ENCODE measurements at places on chromosomes 2 and 18. TPM values are rescaled to one million over a fixed set of nuclear protein-coding genes. Genes with fewer than 3 reads are reported as not detected.
A peak's percentile ranks its signal among the peaks of the same experiment; 100 is the strongest.

The VPS54 gene
- total RNA-seq = 55.2 TPM

The KCNE4 gene
- 38.4 TPM for total RNA-seq

The SCYGR4 gene
- not detected for total RNA-seq

The CFC1 gene
- not detected for total RNA-seq

The IGFBP2 gene
- total RNA-seq = 78.2 TPM

The GNLY gene
- total RNA-seq = 5.9 TPM

The HNMT gene
- 66.2 TPM for total RNA-seq

The PARD6G gene
- 15.9 TPM for total RNA-seq

The HOXD12 gene
- total RNA-seq = not detected

DNA sequence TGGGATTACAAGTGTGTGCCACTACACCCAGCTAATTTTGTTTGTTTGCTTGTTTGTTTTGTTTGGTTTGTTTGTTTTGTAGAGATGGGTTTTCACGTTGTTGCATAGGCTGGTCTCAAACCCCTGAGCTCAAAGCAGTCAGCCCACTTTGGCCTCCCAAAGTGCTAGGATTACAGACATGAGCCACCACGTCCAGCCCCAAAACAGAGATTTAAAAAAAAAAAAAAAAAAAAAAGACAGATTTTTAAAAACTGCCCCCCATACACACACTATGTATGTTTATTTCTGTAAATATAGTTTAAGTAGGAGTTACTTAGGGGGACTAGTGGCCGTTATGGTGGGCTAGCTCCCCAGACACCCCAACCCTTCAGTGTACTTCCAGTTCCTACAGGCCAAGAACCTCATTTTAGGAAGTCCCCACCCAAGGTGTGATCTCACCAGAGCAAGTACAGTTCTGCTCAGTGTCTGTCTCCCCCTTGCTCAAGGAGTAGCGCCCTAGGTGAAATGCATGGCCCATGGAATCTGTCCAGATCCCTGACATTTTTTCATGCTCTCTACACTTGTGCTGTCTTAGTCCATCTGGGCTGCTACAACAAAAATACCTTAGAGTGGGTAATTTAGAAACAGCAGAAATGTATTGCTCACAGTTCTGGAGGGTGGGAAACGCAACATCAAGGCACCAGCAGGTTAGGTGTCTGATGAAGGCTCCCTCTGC, 1.6 kb upstream of the TMBIM1 start:
- no peak for DNase-seq

DNA sequence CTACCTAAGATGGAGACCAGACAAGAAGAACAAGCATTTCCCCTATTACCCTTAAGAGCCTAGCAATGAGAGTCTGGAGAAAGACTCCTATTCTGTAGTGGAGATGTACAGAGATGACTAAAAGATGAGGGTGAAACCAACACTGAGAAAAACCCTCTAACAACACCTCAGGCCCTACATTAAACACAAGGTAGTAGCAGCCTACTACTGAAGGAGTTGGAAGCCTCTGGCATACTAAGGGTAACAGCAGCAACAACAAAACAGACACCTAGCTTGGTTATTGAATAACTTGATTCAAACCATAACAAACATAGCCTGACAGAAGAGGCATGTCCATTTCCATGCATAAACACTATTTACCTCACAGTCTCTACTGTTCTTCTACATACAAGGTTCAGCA, 60.5 kb downstream of the UGP2 start:
- no peak for DNase-seq

- no peak for DNase-seq
These were observed 114.6 kb downstream of the MAPK4 start for GRCh38 chr18:50674307-50674980.

GRCh38 chr18:60411715-60412114, 39.1 kb upstream of the MC4R start:
- DNase-seq = no peak

- DNase-seq = no peak
These were observed 153.7 kb downstream of the TGIF1 start for GRCh38 chr18:3603421-3604234.

- no peak for DNase-seq
These were observed 108.1 kb upstream of the SERPINE2 start for GRCh38 chr2:224147174-224147573.

- no peak for DNase-seq
These were observed 331.3 kb downstream of the THSD7B start for GRCh38 chr2:137096693-137097092.

DNA sequence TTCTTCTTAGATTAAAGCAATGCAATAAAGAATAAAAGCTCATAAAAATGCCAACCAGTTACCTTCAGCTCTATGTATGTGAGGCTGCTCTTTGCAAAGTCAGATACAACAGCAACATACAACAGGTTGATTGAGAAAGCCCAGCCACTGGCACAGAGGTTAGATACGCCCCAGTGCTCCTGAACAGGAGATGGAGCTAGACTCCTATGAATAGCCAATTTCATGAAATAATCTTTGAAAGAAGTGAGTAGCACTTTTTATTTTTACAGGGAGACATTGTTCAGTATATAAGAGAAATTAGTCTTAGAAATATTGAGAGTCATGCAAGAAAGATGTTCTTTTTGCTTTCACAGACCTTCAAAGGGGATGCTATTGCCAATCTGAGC, 362.4 kb upstream of the MEX3C start:
- no peak for DNase-seq

- DNase-seq = no peak
These were observed 233.7 kb downstream of the HDAC4 start for GRCh38 chr2:239167011-239167673.

DNA sequence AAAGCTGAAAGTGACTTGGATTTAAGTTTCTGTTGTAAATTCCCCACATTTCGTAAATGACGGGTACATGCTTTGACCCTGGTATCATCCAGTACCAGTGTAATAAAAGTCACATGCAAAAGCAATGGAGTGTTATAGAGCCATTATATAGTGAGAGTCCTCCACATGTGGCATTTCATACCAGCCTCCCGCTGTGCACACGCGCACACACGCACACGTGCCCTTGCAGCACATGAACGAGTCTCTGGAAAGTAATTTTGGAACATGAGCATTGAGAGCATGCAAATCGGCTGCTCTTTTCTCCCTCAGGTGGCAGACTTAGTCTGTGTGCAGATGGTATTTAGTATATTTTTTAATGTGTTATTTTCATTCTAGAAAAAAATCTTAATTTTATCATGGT, 198.1 kb downstream of the ZNF407 start:
- no peak for DNase-seq

DNA sequence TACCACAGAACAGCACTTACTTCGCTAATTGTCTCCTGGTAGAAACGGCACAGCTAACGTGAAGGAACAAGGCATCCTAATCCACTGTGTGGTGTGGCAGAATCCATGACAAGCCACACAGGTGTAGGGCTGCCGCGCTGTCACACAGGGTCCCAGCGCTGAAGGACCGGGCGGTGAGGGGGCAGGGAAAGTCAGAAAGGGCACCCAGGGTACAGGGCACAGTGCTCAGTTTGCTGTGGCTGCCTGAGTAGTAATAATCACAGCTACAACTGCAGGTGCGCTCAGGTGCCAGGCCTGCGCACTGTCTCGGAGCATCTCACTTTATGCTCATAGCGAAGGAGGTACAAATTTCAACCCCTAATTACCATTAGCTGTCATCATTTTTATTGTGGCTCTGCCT, 55.2 kb upstream of the CAB39 start:
- DNase-seq = no peak

- DNase-seq = no peak
These were observed 192.9 kb downstream of the NOL4 start for GRCh38 chr18:34031810-34032209.

GRCh38 chr18:7784171-7784570, 217.1 kb downstream of the PTPRM start:
- no peak for DNase-seq

GRCh38 chr2:62196278-62196901, 475 bp downstream of the B3GNT2 start:
- peak; percentile 61 for DNase-seq

DNA sequence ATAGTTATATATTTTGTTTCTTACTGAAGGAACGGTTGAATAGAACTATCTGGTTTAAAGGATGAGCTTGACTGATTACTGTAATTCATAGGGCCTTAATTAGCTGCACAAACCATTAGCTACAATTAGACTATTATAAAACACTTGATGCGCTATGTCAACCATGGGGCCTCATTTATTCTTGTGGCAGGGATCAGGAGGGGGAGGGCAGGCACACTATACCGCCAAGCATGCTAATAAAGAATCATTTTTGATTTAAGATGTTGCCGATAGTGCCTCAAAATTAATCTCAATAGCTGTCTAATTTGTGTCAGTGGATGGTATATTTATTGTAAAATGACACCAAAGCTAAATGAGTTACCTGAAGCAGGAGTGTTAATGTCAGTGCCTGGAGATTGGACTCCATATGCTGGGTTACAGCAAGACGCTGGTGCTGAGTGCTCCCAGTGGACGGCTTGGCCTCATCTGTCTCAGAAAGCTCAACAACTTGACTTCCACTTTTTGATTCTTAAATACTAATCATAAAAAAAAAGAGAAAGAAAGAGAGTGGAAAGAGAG, 1007.0 kb upstream of the CELF4 start:
- DNase-seq = no peak

- DNase-seq = no peak
These were observed 19.0 kb downstream of the TTLL4 start for GRCh38 chr2:218729640-218730039.

- no peak for DNase-seq
These were observed 95.9 kb downstream of the CCDC141 start for GRCh38 chr2:178954049-178954448.

Data from uterus (tissue), 4 donors.